ENCODE measurements at places on chromosomes 7 and 10.

DNA sequence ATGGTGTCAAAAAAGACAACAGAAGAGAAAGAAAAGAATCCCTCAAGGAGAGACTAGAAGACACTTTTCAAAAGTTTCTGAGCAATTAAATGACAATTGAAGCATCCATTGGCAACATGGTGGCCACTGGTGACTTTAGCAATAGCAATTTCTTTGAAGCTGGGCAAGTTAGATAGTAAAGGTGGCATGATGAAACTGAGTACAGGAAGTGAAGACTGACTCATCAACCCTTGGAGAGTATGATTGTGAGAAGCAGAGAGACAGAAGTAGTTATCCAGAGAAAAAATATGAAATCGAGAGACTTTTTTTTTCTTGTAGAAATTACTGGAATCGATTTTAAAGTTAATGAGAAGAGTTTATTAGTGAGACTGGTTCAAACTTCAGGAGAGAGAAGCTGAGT lies 52.5 kb downstream of the DGKB start:
- no peak for DNase-seq

GRCh38 chr10:18463673-18464211 lies 187.6 kb downstream of the NSUN6 start:
- DNase-seq: no peak

DNA sequence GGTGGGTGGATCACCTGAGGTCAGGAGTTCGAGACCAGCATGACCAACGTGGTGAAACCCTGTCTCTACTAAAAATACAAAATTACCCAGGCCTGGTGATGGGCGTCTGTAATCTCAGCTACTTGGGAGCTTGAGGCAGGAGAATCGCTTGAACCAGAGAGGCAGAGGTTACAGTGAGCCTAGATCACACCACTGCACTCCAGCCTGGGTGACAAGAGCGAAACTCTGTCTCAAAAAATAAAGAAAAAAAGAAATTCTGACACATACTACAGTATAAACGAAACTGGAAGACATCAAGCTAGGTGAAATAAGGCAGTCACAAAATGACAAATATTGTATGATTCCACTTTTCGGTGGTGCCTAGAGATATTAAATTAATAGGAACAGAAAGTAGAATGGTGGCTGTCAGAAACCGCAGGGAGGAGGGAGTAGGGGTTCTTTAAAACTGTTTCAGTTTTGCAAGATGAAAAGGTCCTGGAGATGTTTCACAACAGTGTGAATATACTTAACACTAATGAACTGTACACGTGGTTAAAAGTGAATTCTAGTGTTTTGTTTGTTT lies 23.2 kb downstream of the PILRA start:
- DNase-seq: no peak

- no peak for DNase-seq
Observed at GRCh38 chr7:121020989-121021969, 32.8 kb downstream of the CPED1 start.

- DNase-seq: no peak
Observed at GRCh38 chr10:91901784-91902677, 7.3 kb downstream of the FGFBP3 start.

- DNase-seq: no peak
Observed at GRCh38 chr7:84950836-84951235, 236.0 kb downstream of the SEMA3D start.

DNA sequence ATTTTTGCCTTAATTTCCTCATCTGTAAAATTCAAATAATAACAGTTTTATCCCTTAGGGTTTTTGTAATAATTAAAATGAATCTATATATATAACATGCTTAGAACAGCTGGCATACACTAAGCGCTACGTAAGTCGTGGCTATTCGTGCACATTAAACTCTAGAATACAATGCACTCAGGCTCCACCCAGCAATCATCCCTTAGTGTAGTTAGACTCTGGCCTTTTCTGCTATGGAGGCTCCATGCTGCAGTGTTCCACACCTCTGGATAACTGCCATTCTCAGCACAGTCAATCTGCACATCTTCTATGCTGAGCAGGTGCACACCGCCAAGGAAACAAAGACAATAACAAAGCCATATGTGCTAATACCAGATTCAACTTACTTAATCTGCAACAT lies 92.9 kb downstream of the IPMK start:
- DNase-seq: no peak

DNA sequence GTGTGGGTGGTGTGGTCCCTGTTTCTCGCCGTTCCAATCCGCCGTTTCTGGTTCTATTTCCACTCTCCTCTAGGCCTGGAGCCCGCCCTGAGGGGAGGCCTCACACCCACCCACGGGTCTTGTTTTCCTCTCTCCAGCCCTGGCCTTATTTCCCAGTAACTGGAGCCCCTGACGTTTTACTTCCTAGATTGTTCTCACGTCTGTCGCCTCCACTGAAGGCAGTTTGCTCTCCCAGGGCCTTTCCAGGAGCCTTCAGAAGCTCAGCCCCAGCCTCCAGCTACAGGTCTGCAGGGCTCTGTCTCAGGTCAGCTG lies 30.6 kb downstream of the CFAP46 start:
- DNase-seq: no peak

GRCh38 chr7:39894904-39895303 lies 55.2 kb upstream of the CDK13 start:
- no peak for DNase-seq

- DNase-seq: no peak
Observed at GRCh38 chr10:49038711-49039110, 76.6 kb downstream of the VSTM4 start.

GRCh38 chr10:80477813-80478212 lies 23.7 kb downstream of the TSPAN14 start:
- no peak for DNase-seq

DNA sequence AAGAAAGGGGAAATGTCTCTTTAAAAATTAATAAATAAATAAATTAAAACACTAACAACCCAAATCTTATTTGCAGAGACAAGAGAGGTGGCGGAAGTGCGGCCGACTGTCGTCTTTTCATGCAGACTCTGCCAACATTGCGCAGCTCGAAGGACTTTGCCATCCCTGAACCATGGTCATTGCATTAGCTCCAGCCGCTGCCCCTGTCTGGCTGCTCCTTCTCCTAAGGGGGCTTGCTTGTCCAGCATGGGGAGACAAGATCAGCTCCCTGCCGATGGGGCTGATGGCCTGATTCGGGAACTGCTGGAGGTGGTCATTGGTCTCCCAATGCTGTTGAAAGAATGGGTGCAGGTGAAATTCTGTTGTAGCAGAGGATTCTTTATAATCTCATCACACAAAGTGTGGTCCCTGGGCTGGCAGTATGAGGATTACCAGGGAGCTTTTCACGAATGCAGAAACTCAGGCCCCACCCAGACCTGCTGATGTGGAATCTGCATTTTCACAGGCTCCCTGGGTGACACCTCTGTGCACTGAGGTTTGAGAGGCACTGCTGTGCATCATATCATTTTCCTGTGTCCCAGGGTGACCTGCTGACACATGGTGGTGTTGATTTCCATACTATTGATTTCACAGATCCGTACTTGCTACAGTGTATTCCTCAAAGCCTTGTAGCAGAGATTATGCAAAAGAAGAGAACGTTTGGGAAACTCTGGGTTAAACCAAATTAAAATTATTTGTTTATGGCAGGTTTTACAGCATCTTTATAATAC lies 172.4 kb upstream of the ZMIZ1 start:
- DNase-seq: no peak

DNA sequence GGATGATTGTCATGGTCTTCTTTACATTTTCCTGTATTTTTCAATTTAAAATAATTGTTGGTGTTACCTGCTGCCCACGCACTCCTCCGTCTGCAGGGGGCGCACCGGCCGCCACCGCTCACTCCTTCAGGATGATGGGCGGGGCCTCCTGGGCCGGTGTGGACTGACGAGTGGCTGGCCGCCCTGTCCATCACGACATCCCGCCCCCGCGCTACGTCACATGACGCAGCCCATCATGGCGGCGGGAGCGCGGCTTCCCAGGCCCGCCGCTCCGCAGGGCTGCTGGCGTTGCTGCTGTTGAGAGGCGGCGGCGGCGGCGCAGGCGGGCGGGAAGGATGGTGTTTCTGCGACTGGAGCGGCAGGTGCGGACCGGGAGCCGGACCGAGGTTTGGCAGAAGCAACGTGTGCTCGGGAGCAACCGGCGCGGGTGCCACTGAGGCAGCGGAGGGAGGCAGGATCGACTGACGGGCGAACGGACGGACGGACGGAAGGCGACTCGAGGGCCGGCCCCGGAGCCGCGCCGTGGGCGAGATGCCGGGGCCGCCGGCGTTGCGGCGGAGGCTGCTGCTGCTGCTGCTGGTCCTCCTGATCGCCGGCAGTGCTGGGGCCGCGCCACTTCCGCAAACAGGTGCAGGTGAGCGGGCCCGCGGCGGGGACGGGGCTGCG lies at the start of gene LMTK2:
TSS of gene LMTK2 (plus strand) at position 216 of the 666 bp plus-strand sequence. CDS start at position 532, 316 bp downstream.
- DNase-seq: peak; percentile 79

- DNase-seq: no peak
Observed at GRCh38 chr10:55820071-55820470, 541.0 kb downstream of the ZWINT start.

GRCh38 chr10:48708144-48708543 lies 23.5 kb downstream of the WDFY4 start:
- DNase-seq: no peak

DNA sequence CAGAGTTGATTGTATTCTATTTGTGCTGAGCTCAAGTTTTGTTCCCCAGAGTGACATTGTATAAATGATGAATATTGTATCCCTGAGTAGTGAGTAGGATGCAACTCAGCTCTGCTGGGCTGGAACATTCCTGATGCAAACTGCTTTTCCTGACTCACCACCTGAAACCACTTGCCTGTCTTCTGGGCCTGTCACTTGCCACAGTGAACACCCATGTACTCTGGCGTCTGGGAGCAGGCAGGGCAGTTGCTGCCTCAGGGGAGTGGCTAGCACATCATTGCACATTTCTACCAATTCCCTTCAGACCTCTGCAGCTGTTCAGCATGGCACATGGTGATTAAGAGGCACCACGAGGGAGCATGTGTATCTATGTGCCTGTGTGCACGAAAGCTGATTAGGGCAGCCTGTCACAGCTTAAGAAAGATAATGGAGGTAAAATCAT lies 157.3 kb downstream of the SND1 start:
- DNase-seq: no peak

GRCh38 chr10:117928741-117929140 lies 118.0 kb downstream of the RAB11FIP2 start:
- no peak for DNase-seq

DNA sequence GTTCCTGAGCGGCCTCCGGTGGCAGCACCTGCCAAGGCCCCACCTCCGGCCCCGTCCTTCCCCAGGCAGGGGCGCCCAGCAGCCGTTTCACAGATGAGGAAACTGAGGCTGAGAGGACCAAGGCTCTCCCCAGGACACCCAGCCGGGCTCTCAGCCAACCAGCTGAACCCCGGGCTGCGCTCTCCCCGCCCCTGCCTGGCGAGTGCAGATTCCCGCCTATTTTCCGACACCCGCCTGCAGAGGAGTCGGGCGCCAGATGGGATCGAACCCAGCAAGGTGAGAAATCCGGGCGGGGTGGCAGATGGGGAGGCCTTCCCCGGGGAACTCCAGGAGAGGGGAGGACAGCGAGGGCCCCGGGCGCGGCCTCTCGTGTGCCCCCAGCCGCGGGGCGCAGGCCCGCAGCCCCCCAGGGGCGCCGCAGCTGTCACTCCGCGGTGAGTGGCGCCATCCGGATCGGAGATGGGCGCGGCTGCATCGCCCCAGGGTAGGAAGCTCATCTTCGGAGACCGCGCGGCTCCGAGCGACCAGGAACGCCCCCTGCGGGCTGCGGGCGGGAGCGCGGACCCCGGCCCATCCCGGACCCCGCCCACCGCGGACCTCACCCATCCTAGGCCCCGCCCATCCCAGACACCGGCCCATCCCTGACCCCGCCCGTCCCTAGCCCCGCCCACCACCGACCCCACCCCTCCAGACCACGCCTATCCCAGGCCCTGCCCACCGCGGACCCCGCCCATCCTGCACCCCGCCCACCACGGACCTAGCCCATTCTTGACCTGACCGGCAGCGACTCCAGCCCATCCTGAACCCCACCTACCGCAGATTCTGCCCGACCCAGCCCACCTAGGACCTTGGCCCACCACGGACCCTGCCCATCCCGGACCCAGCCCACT lies 90.3 kb downstream of the MICALL2 start:
- DNase-seq: peak; percentile 57

DNA sequence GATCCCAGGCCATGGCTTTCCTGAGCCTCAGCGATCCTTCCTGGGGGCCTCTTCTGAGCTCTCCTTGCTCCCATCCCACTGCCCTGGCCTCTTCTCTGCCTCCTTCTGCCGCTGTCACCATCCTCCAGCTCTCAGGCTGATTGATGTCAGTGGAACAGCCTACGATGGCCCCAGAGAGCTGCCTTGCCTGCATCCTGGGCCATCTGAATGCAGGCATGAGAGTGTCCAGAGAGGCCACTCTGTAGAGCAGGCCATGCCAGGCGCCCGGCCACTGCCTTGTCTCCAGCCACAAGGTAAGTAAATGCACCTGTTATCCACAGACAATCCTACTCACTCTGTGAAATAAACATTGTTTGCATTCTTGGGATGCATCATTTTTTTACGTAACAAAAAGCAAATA lies 171.4 kb upstream of the PPP2R2D start:
- no peak for DNase-seq

GRCh38 chr7:37052705-37053104 lies 328.4 kb upstream of the AOAH start:
- no peak for DNase-seq

- DNase-seq: no peak
Observed at GRCh38 chr7:91852263-91852741, 28.2 kb downstream of the MTERF1 start.

DNA sequence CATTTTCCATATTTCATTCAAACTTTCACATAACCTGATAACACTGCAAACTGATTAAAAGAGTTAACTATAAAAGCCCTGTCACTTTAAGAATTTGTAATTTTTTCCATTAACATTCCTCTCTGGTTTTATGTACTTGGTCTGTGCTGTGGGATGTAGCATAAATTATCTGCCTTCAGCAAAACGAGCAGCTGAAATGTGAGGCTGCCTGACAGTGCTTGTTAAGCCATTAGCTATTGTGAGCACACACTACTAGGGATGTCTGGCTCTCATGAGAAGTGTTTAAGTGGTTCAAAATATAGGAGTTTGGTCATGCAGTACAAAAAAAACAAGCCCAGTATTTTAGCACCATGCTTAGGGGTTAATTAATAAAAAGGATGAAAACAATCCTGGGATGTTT lies 63.0 kb downstream of the HOXA1 start:
- no peak for DNase-seq

- no peak for DNase-seq
Observed at GRCh38 chr10:29859521-29860130, 199.8 kb downstream of the JCAD start.

- DNase-seq: no peak
Observed at GRCh38 chr10:32207544-32207943, 139.4 kb downstream of the EPC1 start.

GRCh38 chr10:124632566-124632965 lies 111.6 kb downstream of the FAM53B start:
- DNase-seq: no peak
